ENCODE measurements at places on chromosomes 11 and 22. TPM values are rescaled to one million over a fixed set of nuclear protein-coding genes. Genes with fewer than 3 reads are reported as not detected.
A peak's percentile ranks its signal among the peaks of the same experiment; 100 is the strongest.

SCN4B gene
- 11.7 TPM for total RNA-seq

SMTNL1 gene
- total RNA-seq, result not detected

NECTIN1 gene
- 6.6 TPM for total RNA-seq

RIBC2 gene
- not detected for total RNA-seq

ANKK1 gene
- not detected for total RNA-seq

GRCh38 chr11:4544891-4545290, at the start of gene OR52M1:
OR52M1 (plus strand) TSS chr11:4545191; CDS start chr11:4545191, 0 bp downstream.
- H3K27me3 ChIP-seq, result peaks cover 12% of the 10 kb centered on the region
- H3K36me3 ChIP-seq, result no peaks in the 10 kb centered on the region
- no peak within 1 kb of the TSS for H3K4me3 ChIP-seq

DNA sequence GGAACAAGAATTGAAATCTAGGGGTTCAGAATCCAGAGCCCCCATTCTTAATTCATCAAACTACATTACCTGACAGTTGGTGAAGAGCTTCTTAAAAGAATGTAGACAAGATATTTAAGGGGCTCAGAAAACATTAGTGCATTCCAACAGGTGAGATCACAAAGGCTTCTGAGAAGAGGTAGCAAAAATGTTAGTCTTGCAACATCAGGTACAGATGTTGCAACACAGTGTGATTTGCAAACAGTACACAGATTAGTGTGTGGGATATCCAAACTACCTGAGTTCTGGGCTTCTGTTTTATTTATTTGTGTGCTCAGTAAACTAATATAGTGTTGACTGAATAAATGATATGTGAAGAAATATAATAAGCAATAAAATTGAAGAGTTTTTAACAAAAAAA, 11.8 kb downstream of the CASP4 start:
- no peak overlapping the region for H3K4me3 ChIP-seq
- H3K27me3 ChIP-seq, result no peaks in the 10 kb centered on the region
- peaks cover 16% of the 10 kb centered on the region for H3K4me1 ChIP-seq
- DNase-seq, result no peak

DNA sequence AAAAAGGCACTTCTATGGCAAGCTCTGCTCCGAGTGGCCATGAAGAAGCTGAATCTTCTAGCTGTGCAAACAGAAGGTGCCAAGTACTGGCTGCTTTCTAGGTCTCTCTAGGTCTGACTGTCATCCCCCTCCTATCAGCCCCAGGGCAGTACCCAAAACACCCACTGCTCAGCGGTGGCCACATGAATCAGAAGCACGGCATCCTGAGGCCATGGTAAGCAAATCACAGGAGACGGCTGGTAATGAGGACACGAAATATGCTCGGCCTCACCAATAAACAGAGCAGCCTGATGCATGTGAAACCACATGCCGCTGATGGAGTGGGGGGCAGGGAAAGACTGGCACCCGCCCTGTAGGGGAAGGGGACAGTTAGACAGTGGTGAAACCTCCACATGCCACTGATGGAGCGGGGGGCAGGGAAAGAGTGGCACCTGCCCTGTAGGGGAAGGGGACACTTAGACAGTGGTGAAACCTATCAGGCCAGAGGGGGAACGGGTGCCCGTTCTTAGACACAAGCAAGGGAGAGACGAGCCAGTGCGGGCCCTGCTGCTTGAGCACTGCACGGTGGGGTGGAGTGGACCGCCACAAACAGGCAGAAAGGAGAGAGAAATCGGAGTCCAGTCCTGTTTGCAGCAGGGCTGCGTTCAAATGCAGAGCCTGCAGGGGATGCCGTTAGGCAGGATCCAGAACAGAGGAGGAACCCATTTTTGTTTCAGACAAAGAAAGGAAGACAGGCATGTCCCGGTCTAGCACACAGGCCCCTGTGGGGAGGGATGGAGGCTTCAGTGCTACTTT, 29.9 kb upstream of the MOB2 start:
- H3K27ac ChIP-seq, result no peak overlapping the region
- H3K4me3 ChIP-seq, result no peak overlapping the region
- no peak for DNase-seq

DNA sequence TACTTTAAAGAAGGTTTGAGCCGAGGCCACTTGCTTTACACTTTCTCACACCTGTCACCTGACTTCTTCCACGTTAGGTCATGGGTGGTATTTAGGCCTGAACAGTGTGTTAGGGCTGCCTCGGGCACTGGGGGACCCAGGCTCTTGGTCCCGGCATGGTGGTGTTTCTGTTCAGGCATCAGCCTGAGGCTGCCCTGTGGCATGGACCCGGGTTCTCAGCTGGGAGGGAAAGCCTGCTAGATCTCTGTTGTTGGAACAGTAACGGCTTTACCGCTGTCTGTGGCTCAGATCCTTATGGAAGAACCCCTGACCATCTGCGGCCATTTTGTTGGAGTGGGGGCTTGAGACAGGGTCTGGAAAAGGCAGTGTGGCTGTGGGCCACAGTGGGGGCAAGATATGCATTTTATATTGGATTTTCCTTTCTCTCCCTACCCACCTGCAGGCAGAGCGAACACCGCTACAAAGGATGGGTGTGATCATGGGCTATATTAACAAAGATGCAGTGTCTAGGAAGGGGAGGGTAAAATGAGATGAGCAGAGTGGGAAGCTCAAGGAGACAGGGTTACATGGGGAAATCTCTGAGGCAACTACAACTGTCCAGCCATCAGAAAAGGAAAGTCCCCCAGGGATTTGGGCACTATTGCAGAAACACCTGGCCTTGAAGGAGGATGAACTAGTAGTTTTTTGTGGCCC, 1.6 kb upstream of the KCNJ11 start:
- no peaks in the 10 kb centered on the region for H3K36me3 ChIP-seq
- H3K4me3 ChIP-seq, result peak overlapping the region; percentile 60
- no peak overlapping the region for H3K27ac ChIP-seq
- no peak for DNase-seq

DNA sequence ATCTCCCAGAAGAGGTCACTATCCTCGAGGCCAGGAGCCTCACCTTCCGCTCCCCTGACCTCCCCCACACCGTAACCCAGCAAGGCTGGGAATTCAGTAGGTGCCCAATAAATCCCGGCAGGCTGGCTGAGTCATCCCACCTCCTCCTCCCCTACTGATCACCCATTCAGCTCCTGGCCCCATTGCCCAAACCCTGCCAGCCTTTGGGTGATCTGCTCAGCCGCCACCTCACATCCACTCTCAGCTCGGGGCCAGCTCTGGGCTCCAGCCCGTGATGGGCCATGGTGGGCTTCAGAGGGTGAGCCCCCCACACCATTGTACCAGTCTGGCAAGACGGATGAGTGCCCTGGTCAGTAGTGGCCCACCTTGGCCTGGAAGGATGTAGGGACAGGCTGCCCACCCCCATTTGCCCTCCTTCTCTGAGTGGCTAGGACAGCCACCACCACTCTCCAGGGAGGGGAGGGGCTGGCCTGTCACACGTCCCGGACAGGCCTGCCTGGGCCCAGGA, 8.2 kb downstream of the TRPM5 start:
- H3K27me3 ChIP-seq, result peaks cover 4% of the 10 kb centered on the region
- H3K4me3 ChIP-seq, result no peak overlapping the region
- H3K36me3 ChIP-seq, result no peaks in the 10 kb centered on the region
- no peaks in the 10 kb centered on the region for H3K4me1 ChIP-seq
- no peak overlapping the region for H3K27ac ChIP-seq

DNA sequence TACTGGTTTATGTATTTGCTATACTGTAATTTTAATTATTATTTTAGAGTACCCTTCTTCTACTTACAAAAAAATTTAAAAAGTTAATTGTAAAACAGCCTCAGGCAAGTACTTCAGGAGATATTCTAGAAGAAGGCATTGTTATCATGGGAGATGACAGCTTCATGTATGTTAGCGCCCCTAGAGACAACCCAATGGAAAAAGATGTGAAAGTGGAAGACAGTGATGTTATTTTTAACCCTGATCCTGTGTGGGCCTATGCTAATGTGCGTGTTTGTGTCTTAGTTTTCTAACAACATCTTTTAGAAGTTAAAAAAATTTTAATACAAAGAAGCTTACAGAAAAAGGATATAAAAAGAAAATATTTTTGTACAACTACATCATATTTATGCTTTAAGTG, 205.0 kb downstream of the FAM76B start:
- no peaks in the 10 kb centered on the region for H3K36me3 ChIP-seq
- H3K27me3 ChIP-seq, result no peaks in the 10 kb centered on the region
- DNase-seq, result no peak
- H3K4me3 ChIP-seq, result no peak overlapping the region
- no peaks in the 10 kb centered on the region for H3K4me1 ChIP-seq
- no peak overlapping the region for H3K27ac ChIP-seq

- H3K36me3 ChIP-seq, result no peaks in the 10 kb centered on the region
- H3K4me3 ChIP-seq, result no peak overlapping the region
- H3K27ac ChIP-seq, result no peak overlapping the region
- DNase-seq, result no peak
- no peaks in the 10 kb centered on the region for H3K4me1 ChIP-seq
These were observed 77.6 kb downstream of the TENM4 start for GRCh38 chr11:79363256-79363655.

DNA sequence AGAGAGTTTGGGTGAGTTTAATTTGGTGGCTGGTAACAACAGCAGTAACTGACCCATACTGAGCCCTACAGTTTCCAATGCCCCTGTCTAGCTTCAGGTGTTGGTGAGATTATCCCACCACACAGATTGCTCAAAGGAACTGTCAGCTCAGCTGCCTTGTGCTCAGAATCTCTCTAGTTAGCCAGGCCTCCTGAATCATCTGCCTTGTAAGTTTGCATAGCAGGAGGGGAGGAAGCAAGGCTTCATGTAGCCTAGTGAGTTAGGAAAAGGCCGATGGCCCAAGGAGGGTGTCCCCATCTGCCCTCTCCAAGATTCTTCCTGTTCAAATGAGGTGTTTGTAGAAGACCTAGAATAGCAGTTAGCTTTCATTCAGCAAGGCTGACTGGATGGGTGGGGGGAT, 74.3 kb downstream of the MICAL2 start:
- H3K27ac ChIP-seq, result peak overlapping the region; percentile 78
- H3K27me3 ChIP-seq, result no peaks in the 10 kb centered on the region
- H3K4me3 ChIP-seq, result no peak overlapping the region

Measured in heart right ventricle (tissue), 16 donors.